ENCODE measurements at places on chromosomes 7 and 10. TPM values are rescaled to one million over a fixed set of nuclear protein-coding genes. Genes with fewer than 3 reads are reported as not detected.

SPAM1 gene
- not detected for total RNA-seq

MOGAT3 gene
- not detected for total RNA-seq

FAM25G gene
- total RNA-seq = not detected

CPA5 gene
- not detected for total RNA-seq

CDHR1 gene
- total RNA-seq = not detected

EIF5AL1 gene
- 0.20 TPM for total RNA-seq

MBLAC1 gene
- total RNA-seq = 1.2 TPM

CPA4 gene
- not detected for total RNA-seq

ABCB1 gene
- total RNA-seq = 15.8 TPM

THSD7A gene
- 5.9 TPM for total RNA-seq

GPER1 gene
- total RNA-seq = 0.26 TPM

GSTK1 gene
- 116 TPM for total RNA-seq

CALML5 gene
- not detected for total RNA-seq

LAMB1 gene
- 240 TPM for total RNA-seq

SH2D4B gene
- total RNA-seq = 0.24 TPM

CYP26A1 gene
- total RNA-seq = 2.1 TPM

OR9A2 gene
- not detected for total RNA-seq

TFPI2 gene
- 218 TPM for total RNA-seq

DLX5 gene
- total RNA-seq = not detected

CFTR gene
- total RNA-seq = 267 TPM

ASZ1 gene
- total RNA-seq = not detected

SIRT1 gene
- total RNA-seq = 19.7 TPM

VSIR gene
- 30.1 TPM for total RNA-seq

CPN1 gene
- total RNA-seq = not detected

MYO1G gene
- total RNA-seq = 0.39 TPM

HMX2 gene
- total RNA-seq = not detected

GAD2 gene
- not detected for total RNA-seq

PITRM1 gene
- total RNA-seq = 70.4 TPM

IKZF1 gene
- total RNA-seq = 0.28 TPM

FOXP2 gene
- total RNA-seq = 1.6 TPM

RBM28 gene
- total RNA-seq = 49.3 TPM

PRLHR gene
- total RNA-seq = not detected

ETV1 gene
- total RNA-seq = 45.9 TPM
